GM12865 (cell line): ENCODE measurements at places on chromosomes 1 and 21.

DNA sequence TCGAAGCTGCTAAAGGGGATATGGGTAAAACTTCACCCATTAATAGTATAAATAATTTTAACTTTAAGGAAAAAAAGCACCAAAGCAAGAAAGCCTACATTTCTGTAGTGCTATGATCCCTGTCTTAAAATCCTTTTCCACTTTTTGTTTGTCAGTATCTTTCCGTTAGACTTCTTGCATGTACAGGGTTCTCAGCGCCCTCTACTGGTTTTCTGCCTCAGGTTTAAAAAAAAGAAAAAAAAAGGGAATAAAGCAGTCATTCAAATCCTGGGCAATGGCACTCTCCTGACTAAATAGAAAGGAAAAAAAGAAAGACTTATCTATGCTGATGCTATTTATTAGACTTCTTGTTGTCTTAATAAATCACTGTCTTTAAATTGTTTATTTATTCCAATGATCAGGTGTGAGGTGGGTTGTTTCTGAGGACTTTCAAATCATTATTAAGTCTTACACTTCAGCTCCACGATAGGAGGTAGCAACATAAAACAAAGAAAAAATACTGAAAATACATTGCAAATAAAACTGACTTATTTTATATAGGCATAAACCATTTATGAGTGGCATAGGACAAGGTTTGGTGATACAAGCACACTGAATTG lies 475.4 kb upstream of the NR5A2 start:
- DNase-seq, result peak; percentile 70

DNA sequence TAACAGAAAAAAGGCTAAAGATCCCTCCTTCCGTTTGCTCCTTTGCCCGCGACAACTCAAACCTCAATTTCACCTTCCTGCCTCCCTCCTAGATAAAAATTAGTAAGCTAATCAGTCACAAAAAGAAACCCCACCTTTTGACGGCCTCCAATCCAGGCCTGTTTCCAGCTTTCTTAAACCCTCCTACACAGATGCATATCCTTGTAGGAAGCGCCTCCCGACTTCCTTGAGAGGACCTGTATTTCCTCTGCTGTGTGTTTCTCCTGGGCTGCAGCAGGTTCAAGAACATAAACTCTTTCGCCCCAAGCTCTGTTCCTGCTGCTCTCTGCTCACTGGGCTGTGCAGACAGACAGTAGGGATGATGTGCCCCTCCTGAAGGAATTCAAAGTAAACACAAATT lies 168.8 kb downstream of the CYYR1 start:
- no peak for DNase-seq

- DNase-seq, result no peak
Observed at GRCh38 chr1:226696547-226696946, 42.5 kb downstream of the ITPKB start.

DNA sequence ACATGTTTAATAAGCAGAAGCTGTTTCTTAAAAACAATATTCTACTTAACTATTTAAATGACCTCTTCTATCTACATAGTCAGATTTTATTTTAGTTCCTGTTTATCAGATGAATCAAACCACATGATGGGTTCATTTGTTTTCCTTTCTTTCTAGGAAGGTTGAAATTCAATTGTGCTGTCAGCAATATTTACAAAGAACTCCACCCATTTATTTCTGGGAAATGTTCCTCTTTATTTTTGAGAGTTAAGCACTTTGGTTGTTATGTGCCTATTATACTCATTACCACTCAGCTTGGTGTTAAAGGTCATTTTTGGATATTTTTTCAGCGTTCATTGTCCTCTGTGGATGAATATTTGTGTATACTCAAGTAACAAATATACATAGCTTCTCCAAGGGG lies 84.9 kb downstream of the C4BPA start:
- no peak for DNase-seq

- DNase-seq, result no peak
Observed at GRCh38 chr21:33566514-33566913, 22.0 kb downstream of the DONSON start.

GRCh38 chr1:7207875-7208646 lies 422.8 kb downstream of the CAMTA1 start:
- peak; percentile 56 for DNase-seq

DNA sequence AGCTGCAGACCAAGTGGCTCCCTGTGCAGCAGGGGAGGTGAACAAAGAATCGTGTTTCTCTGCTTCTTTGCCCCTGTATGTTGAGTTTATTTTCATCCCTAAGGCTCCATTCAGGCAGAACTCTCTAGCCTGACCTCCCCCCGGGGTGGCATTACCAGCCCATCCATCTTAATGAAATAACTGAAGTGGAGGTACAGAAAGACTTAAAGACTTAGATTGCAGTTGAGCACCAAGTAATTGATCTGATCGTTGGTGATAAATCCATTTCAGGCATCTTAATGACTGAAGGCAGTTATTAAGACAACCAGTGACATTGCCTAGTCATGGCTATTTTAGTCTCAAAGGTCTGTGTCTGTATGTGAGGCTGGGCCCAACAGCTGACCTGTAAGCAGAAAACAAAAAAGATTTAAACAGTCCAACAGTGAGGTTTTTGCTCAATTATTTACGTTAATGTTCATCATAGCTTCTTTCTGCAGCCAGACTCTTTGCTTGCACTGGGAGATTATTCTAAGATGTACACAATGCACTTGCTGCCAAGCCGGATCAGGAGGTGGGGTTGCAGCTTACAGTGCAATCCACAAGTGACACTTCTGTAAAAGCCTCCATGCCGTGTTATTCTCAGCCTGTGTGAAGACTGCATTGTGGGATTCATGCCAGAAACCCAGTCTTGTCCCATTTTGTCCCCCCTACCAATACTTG lies 363.0 kb upstream of the DUSP10 start:
- DNase-seq, result no peak

- DNase-seq, result peak; percentile 69
Observed at GRCh38 chr1:246364415-246364941, 142.6 kb downstream of the SMYD3 start.

GRCh38 chr1:47745715-47746609 lies 251.2 kb downstream of the TRABD2B start:
- no peak for DNase-seq

GRCh38 chr1:174726167-174726879 lies 273.4 kb upstream of the CACYBP start:
- peak; percentile 46 for DNase-seq

- DNase-seq, result no peak
Observed at GRCh38 chr21:35191128-35191527, 142.0 kb upstream of the RUNX1 start.

DNA sequence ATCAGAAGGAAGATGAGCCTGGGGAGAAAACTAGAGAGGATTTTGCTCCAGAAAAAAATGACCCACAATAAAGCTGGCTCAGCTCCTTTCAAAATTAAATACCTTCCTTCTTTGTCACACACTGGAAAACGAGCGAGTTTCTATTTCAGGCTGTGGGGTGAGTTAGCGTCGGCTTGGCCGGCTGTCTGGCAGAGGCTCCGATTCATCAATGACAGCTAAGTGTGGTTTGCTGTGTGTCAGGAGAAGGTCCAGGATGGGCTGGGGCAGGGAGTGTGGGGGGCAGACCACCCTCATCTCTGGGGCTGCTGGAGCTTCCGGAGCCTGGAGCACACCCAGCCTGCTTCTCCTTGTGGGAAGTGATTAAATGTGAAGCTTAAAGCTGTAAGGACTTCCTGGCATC lies 120.2 kb downstream of the ETS2 start:
- no peak for DNase-seq

GRCh38 chr1:205851993-205852392 lies 2.1 kb upstream of the PM20D1 start:
- no peak for DNase-seq

DNA sequence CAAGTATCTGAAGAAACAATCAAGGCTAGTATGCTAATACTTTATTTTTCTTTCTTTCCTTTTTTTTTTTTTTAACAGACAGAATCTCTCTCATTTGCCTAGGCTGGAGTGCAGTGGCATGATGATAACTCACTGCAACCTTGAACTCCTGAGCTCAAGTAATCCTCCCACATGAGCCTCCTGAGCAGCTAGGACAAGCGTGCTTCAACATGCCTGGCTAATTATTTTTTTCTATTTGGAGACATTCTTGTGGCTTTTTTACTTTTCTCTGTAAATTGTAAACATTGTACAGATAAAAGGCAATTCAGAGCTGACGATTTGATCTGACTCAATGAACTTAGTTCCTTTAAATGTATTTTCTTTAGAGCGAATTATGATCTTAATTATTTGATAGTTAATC lies 41.4 kb downstream of the CCDC18 start:
- no peak for DNase-seq

DNA sequence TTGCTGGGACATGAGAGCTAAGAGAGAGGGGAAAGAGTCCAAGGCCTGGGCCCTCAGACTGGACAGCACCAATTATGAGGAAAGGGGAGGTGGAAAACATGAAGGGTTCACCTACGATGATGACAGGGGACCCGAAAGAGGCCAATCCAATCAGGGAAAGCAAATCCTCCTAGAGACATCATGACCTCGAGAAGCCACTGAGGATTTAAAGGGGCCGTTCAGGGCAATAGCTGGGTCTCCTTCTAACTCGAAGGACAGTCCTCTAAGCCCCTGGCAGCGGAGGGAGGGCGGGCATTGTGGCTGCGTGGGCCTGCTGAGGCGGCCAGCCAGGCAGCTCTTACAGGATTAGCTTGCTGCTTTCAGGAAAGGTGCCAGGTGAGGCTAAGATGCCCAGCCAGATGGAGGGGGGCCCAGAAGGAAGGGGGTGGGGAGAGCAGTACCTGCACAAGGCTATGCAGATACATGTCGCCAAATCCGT lies 7.4 kb downstream of the MEF2D start:
- DNase-seq, result no peak

- no peak for DNase-seq
Observed at GRCh38 chr21:15022608-15023261, 42.1 kb downstream of the NRIP1 start.

- DNase-seq, result peak; percentile 4
Observed at GRCh38 chr1:111989531-111990025, at the start of gene KCND3. KCND3 (minus strand) TSS chr1:111989668.

- DNase-seq, result no peak
Observed at GRCh38 chr1:179231923-179232322, 2.4 kb upstream of the ABL2 start.

- DNase-seq, result no peak
Observed at GRCh38 chr1:197485790-197486189, 217.7 kb downstream of the CRB1 start.

DNA sequence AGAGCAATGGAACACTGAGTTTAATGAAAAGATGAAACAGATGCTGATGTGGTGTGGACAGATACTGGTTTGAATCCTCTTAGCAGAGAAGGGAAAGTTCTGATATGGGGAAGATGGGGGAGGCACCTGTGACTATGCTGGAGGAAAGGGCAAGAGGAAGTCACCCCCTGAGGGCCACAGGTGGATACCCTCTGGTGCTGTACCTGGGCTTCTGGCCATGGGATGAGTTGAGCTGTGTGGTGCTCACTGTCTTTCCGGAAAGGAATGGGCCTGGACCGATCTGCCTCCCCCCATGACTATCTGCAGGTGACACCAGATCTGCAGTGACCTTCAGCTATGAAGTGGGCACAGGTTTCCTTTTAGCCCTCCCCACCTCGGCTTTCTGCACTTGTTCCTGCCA lies 52.4 kb downstream of the IER5 start:
- DNase-seq, result no peak

DNA sequence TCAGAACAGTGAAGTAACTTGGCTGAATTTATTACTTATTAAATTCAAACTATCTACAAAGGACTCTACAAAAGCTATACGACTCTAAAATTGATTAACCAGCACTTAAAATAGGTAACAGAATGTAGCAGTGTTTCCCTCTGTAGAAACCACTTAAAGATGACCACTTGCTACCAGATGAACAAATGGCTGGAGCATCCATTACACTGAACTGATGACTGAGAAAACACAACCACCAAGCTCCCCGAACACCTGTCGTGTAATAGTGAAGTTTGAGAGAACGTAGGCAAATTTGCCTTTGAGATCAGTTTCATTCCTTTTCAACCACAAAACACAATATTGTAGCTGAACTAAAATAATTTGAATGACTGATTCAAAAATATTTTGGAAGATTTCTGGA lies 226.7 kb downstream of the KCNT2 start:
- DNase-seq, result no peak

- DNase-seq, result no peak
Observed at GRCh38 chr1:201190624-201191051, at the start of gene IGFN1. IGFN1 (plus strand) TSS chr1:201190824; CDS start chr1:201193294, 2,470 bp downstream.

- DNase-seq, result peak; percentile 93
Observed at GRCh38 chr1:160711602-160712311, at the start of gene CD48. CD48 (minus strand) TSS chr1:160711822; CDS start chr1:160711763, 59 bp downstream.

DNA sequence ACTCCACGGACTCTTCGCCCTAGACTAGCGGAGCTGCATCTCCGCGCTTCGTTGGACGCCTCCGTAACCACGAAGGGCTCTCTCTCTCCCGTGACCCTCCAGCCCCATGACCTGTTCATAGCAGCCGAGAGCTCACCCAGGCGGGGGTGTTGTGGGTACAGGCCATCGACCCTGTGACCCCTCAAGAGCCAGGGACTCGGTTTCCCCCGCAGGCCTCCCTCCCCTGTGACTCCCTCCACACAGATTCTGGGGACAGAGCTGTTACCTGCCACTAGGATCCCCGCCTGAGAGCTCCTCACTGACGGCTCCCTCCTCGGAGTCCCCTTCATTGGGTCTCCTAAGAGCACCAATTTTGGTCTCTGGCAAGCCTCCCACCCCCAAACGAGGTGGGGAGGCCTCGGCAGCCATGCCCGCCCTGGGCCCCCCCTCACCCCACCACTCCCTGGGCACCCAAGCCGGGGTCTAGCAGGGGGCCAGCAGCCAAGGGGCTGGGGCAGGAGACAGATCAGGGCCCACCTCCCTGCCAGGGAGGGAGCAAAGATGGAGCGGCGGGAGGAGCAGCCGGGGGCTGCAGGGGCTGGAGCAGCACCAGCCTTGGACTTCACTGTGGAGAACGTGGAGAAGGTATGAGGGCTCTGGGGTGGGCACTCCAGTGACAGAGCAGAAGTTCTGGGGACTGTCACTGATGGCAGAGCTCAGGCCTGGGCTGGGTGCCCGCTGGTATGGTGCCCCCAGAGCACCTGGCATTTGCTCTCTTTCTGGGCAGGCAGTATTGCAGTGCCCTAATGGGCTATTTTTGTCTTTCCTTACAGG lies 517 bp downstream of the IPO13 start:
- no peak for DNase-seq

DNA sequence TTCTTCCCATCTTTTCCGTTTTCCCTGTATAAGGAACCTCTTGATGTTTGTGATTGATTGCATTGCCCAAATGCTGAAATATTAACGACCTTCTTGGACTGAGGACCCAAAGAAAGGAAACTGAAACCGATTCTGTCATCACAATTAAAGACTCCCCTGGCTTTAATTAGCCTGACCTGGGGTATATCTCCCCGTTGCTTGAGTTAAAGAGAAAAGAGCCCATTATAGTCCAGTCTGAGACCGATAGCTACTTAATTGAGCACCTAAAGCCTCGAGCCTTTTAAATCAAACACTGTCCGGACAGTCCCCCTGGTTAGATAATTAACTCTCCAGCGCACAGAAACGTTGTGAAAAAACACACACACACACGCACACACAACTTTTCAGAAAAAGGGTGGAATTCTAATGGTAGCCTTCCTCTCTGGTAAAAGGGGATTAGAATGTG lies 8.0 kb downstream of the LMO4 start:
- no peak for DNase-seq
